ENCODE measurements at places on chromosomes 7 and 10. TPM values are rescaled to one million over a fixed set of nuclear protein-coding genes. Genes with fewer than 3 reads are reported as not detected.

The PRTFDC1 gene
- 4.9 TPM for total RNA-seq

DNA sequence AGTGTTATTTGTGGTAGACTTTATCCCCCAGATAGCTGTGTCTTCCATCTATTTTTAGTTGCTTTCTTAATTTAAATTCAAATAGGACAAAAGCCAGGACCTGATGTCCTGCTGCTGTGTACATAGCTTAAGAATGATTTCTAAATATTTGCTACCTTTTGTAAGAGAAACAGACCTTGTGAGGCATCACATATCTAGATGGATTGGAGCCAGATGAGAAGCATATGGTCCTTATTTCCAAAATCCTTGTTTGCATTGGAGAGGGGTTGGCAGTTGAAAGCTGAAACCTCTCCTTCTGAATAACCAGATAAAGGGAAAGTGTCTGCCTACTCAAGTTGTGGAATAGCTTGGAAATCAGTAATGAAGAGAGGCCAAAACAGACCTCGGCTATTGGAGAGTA lies 50.7 kb upstream of the AMPH start:
- DNase-seq, result no peak

- DNase-seq, result peak; percentile 77
Observed at GRCh38 chr7:1176891-1177373, 16.9 kb upstream of the ZFAND2A start.

The CYP3A5 gene
- 0.57 TPM for total RNA-seq

Measured in Daoy (cell line).